ENCODE measurements at places on chromosomes 7 and 10. TPM values are rescaled to one million over a fixed set of nuclear protein-coding genes. Genes with fewer than 3 reads are reported as not detected.

The C7orf57 gene
- not detected for total RNA-seq

The IFIT1B gene
- not detected for total RNA-seq

- peaks cover 3% of the 10 kb centered on the region for H3K27me3 ChIP-seq
- no peak overlapping the region for H3K27ac ChIP-seq
- H3K4me3 ChIP-seq: no peak overlapping the region
- no peak for DNase-seq
- H3K36me3 ChIP-seq: no peaks in the 10 kb centered on the region
Observed at GRCh38 chr10:91741356-91741755, 56.9 kb upstream of the TNKS2 start.

DNA sequence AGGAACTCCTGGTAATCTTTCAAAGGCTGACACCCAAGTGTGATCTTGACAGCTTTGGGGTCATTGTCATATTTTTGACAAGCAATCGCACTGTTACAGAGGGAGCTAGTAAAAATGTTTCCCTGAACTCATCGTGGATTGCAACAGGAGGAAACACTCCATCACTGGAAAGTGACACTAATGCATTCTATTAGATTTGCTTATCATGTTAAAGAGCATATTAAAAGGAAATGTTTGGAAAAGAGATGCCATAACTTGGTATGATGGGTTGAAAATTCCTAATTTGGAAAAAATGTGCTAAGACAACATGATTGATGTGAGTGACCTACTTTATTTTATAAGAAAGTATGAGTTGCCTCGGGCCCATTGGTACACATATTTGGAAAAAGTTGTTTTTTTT is 22.7 kb upstream of the EMX2 start:
- no peaks in the 10 kb centered on the region for H3K36me3 ChIP-seq
- H3K4me1 ChIP-seq: no peaks in the 10 kb centered on the region
- H3K27ac ChIP-seq: no peak overlapping the region
- DNase-seq: no peak
- H3K27me3 ChIP-seq: no peaks in the 10 kb centered on the region
- no peak overlapping the region for H3K4me3 ChIP-seq

- no peaks in the 10 kb centered on the region for H3K27me3 ChIP-seq
- peaks cover 8% of the 10 kb centered on the region for H3K4me1 ChIP-seq
- H3K4me3 ChIP-seq: no peak overlapping the region
- no peak overlapping the region for H3K27ac ChIP-seq
Observed at GRCh38 chr7:150375662-150376521, 3.2 kb upstream of the ZNF775 start.

DNA sequence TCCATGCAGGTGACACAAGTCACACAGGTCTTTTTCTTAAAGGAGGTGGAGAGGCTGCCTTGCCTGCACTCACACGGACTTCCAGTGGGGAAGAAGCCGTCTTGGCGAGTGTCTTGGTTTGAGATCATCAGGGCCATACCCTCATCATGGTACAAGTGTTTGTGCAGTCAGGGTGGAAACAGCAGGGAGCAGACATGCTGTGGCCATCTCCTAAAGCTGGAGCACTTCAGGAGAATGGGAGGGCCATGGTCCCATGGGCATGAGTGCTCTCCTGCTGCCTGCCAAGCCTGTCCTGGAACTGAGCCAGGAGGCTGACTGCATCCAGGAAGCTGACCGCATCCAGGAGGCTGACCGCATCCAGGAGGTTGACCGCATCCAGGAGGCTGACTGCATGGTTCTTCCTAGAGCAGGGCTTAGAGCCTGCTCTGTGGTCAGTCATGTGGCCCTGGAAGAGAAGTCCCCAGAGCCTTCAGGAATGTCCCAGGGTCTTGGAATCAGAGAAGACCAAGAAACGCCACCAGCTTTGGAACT is 98.4 kb downstream of the ADARB2 start:
- H3K27me3 ChIP-seq: no peaks in the 10 kb centered on the region
- no peaks in the 10 kb centered on the region for H3K4me1 ChIP-seq
- no peak overlapping the region for H3K4me3 ChIP-seq
- H3K36me3 ChIP-seq: no peaks in the 10 kb centered on the region
- DNase-seq: no peak

DNA sequence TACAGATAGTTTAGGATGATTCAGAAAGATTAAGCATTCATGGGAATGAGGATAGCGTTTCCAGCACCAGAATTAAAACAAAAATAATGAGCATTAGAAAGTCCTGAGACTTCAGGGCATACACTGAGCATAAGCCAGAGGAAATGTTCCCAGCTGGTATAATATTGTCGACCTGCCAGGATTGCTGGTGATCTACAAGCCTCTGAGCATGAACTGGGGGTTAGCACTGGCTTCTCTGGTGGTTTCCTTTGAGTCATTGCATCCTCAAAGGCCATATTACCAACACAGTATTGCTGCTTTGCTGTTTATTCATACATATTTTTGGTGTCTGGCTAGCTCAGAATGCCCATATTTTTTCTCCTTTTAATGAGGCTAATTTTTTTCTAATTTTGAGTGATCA is 10.7 kb upstream of the ATRNL1 start:
- no peaks in the 10 kb centered on the region for H3K36me3 ChIP-seq
- H3K27me3 ChIP-seq: no peaks in the 10 kb centered on the region
- peak; percentile 61 for DNase-seq
- no peak overlapping the region for H3K4me3 ChIP-seq
- no peak overlapping the region for H3K27ac ChIP-seq
- H3K4me1 ChIP-seq: no peaks in the 10 kb centered on the region
